ENCODE measurements at places on chromosomes 3 and 15.

- no peak for DNase-seq
Observed at GRCh38 chr3:32757618-32758374, 60.0 kb upstream of the TRIM71 start.

DNA sequence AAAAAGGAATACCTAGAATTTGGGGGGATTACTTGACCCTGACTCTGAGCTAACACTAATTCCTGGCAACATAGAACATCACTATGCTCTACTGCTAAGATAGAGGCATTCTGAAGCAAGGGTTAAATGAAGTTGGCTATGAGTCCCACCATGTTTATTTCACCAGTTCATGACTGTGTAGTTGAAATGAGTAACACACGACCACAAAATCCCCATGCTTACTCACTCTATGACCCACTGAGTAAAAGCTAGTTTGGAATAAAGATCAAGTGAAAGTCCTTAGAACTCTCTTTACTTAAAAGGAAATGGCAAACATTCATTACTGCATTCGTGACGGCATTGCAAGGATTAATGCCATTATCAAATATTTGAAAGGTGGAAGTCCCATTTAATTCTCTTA lies 47.4 kb downstream of the MRPL46 start:
- DNase-seq: peak; percentile 71

DNA sequence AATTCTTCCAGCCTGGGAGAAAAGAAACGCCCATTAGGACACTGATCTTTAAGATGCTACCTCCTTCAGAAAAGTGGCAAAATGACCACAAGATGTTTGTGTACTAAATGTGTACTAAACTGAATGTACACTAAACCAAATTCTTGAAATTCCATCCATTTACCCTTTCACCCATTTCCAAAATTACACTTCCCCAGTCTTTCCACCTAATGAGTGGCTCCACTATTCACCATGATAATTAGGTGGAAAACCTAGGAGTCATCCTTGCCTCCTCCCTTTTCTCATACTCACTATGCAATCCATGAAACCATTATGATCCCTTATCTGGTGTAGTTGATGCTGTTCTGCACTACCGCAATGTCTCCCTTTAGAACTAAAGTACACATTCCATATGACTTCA lies 452.1 kb upstream of the THBS1 start:
- peak; percentile 66 for DNase-seq

DNA sequence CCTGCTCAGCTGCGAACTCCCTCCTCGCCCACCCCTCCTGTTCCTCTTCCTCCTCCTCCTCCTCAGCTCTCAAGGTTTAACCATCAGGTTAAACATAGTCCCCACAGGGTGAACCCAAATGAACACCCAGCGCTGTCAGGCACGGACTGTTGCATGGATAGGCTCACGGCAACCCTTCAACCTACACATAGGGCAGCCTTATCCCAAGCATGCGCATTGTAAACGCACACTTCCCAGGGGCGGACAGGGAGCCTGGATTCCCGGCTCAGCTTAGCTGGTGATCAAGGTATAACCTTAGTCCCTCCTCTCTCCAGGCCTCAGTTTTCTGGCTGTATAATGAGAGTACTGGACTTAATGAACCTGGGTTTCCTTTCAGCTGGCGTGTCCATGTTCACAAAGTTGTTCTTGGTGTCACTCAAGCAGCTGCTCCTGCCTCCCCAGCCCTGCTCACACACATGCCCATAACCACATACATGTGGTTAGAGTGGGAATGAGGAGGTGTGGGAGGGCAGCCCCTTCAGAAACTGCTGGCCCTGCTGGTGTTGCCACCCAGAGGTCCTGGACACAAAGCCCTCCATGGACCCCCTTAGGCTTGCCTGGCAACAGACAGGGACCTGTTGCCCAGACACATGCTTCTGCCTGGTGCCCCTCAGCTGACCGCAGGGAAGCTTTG lies 20.9 kb upstream of the VPS33B start:
- no peak for DNase-seq

DNA sequence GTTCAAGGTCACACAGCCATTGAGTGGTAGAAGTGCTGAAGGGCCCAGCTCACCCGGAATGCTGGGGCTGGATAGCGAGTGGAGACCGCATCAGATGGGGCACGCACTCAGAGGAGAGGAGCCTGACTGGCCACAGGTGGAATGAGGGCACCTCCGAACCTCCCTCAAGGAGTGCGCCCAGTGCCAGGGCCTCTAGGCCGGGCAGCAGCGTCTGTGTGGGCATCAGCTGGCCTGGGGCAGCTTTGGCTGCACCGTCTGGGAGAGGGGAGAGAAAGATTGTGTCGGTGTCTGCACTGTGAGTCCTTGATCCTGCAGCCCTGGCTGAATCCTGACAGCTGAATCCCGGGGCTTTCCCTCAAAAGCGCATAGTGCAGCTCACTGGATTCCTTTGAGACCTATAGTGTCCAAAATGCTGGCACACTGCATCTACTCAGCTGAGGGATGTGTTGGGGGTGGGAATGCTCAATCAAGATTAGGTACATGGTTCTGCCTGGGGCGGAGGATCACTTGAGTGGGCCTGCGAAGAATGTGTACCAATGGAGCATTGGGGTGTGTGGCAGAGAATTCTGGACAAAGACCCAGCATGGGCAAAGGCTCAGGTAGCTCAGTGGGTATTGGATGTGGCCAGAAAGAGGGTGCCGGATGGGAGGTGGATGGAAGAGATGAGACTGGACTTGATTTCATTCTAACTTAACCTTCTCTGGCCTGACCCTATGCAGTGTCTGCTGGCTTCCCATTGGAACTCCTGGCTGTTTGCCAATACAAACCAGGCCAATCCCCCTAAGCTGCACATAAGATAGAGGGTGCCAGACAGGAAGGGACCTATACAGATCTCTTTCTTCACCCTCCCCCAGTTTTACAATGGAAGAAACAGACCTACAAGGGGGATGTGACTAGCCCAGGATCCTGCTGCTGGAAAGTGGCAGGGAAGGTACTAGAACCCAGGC lies 950 bp downstream of the ANKDD1A start:
- no peak for DNase-seq

DNA sequence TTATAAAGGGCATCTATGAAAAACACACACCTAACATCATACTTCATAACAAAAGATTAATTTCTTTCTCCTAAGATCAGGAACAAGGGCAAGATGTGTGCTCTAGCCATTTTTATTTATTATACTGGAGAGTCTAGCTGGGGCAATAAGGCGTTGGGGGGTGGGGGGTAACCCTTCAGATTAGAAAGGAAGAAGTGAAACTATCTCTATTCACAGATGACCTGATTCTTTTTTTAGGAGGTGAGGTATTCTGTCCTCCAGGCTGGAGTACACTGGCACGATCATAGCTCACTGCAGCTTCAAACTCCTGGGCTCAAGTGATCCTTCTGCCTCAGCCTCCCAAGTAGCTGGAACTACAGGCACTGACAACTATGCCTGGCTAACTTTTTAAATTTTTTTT lies 89.5 kb upstream of the MANF start:
- DNase-seq: no peak

DNA sequence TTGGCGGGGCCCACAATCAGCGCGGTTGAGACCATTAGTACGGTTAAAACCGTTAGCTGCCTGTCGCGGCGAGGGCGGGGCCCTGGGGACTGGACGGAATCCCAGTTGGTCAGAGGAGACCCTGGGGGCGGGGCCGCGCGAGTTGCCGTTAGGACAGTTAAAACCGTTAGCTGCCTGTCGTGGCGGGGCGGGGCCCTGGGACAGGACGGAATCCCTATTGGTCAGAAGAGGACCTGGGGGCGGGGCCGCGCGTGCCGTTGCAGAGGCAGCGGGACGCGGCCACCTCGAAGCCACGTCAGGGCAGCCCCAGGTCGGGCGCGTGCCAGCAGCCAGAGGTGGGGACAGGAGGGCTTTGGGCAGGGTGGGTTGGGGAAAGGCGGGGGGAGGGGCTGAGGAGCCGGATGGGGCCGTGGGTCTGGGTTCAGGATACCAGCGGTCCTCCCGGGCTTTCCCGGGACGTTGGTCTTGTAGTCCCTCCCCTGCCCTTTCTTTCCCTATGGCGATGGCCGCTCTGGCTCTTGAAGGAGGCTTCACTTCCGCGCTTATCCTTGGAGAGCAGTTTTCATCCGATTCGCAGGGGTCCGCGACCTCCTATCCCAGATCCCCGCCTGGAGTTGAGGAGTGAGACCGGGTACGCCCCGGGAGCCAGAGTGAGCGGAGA lies 28.0 kb downstream of the KLHDC8B start:
- peak; percentile 83 for DNase-seq

GRCh38 chr15:59948924-59949613 lies 55.0 kb upstream of the FOXB1 start:
- no peak for DNase-seq

GRCh38 chr15:101651554-101652097 lies 555 bp downstream of the TM2D3 start:
- no peak for DNase-seq

- DNase-seq: peak; percentile 76
Observed at GRCh38 chr3:127035677-127036076, 52.8 kb downstream of the PLXNA1 start.

DNA sequence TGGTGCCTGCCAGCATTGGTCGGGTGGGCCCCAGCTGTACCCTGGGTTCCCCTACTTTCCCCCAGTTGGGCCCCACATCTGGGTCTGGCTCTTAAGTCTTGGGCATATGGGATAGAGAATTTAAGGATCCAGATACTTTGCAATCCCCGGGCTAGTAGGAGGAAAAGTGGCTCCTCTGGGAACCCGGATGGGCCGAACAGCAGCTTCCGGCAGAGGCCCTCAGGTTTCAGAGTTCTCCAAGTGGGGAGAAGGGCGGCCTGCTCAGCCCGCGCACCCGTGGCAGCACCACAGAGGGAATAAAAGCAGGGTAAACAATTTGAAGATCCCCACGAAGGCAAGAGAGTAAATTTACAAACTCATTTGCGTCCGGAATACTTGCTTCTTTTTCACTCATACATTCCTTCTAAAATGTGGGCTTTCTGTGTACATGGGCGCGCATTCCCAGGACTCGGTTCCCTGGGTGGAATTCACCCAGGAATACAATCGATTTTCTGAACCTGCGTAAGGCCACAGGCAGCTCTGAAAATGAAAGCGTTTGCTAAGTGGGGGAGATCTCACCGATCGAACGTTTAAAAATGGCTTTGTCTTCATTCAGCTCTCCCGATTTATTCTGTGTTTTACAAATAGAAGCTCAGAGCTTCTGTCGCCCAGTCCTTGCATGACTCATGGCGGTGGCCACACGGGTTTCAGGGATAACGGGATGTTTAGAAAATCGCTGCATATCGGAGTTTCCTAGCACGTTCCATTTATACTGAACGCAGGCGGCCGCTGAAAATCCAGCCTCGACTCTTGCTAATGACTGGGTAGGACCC lies 74.0 kb upstream of the POLG start:
- no peak for DNase-seq

GRCh38 chr15:57962887-57963286 lies 102.6 kb downstream of the ALDH1A2 start:
- DNase-seq: no peak

Data from fibroblast of skin of right quadriceps (primary cell).